ENCODE measurements at places on chromosomes 2 and 18.
A peak's percentile ranks its signal among the peaks of the same experiment; 100 is the strongest.

GRCh38 chr2:241009601-241010530, 11.4 kb downstream of the SNED1 start:
- DNase-seq = peak; percentile 22

GRCh38 chr2:60554074-60554645, 706 bp upstream of the BCL11A start:
- no peak for DNase-seq

GRCh38 chr2:241933179-241933911, 63.8 kb downstream of the RTP5 start:
- DNase-seq = no peak

DNA sequence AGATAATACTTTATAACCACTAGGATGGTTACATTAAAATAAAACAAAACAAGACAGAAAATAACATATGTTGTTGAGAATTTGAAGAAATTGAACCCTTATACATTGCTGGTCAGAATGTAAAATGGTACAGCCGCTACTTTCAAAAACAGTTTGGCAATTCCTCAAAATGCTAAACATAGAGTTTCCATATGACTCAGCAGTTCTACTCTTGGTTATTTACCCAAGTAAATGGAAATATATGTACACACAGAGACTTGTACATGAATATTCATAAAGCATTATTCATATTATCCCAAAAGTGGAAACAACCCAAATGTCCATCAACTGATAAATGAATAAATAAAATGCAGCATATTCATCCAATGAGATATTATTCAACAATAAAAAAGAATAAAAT, 92.5 kb upstream of the LRATD1 start:
- DNase-seq = no peak

DNA sequence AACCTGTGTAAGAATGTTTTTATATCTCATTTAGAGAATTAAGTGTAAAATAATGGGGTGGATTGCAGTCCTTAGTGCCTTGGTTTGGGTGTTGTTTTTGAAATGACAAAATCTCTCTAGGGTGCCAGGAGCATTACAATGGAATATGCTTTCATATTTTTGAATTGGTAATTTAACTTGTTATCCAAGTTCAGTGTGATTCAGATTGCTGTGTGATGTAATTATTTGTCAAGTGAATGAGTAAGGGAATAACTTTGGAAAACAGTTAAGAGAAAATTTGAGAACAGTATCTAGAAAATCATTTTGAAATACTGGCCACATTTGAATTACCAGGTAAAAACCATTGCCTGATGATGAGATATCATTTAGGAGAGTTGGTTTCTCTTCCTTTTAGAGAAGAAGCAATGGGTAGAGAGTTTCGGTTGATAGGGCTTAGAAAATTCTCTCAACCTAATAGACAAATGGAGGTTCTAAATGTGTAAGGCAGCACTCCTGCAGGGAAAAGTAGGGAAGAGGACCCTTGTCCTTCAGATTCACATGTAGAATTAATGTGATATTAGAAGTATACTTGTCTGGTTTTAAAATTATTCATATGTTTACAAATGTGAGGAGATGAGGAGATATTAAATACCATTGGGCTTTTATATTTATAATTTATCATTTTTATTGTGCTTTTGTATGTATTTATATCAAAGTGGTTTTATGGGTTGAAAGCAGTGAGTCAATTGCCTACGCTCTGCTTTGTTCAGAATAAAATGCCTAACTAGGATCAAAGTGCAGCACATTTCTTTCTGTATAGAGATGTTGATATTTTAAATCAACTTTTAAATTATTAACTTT, 124.8 kb downstream of the PHLPP1 start:
- no peak for DNase-seq

DNA sequence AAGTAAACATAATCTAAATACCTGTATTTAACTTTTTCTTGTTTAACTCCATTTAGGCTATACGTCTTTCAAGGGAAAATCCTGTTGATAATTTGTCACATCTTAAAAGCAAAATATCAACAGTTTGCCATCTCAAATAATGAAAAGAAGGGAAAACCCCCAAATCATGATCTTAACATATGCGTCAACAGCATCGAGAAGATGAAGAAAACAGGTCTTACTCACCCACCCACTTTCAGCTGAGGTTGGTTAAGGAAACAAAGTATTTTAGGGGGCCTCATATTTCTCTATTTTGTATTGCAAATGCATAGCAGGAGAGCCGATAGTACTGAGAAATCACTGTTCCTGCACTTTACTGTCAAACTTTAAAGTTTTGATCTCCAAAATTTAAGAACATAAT, 143.1 kb upstream of the COPS8 start:
- no peak for DNase-seq

- no peak for DNase-seq
Observed at GRCh38 chr2:58906081-58906645, 665.0 kb upstream of the FANCL start.

- DNase-seq = no peak
Observed at GRCh38 chr2:239822146-239822831, 202.9 kb downstream of the NDUFA10 start.

GRCh38 chr18:36031903-36032302, 35.5 kb downstream of the RPRD1A start:
- DNase-seq = no peak

GRCh38 chr2:36707050-36707449, 10.5 kb downstream of the VIT start:
- DNase-seq = no peak

- DNase-seq = no peak
Observed at GRCh38 chr2:219133976-219134375, 26.6 kb downstream of the NHEJ1 start.

DNA sequence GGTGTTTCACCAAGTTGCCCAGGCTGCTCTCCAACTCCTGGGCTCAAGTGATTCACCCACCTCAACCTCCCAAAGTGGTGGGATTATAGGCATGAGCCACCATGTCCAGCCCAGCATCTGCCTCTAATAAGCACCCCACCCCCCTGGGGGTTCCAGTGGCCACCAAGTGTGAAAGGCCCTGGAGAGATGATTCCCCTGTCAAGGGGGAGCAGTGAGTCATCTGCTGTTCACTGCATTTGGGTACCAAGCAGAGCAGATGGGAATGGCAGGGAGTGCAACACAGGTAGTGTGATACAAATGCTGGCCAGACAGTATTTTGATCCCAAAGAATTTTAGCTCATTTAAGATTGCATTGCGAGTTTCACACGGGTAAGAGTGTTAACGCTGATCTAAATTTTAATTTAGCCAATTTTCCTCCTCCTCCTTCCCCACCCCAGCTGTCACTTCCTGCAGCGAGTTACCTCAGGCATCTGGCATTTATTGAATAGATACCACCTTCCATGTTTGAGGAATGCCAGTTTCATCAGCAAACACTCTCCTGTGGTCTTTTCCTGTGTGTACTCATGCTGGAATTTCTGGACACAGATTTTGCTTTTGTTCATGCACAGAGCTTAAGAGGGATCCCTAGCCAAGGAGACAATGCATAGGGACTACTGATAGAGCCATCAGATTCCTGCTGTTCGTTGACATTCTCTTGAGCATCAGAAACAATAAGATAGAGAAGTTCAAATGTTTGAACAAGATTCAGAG, 32.4 kb upstream of the NCK2 start:
- no peak for DNase-seq
